ENCODE measurements at places on chromosomes 4 and X. TPM values are rescaled to one million over a fixed set of nuclear protein-coding genes. Genes with fewer than 3 reads are reported as not detected.

Gene SHISA3
- total RNA-seq = 0.42 TPM

Gene SOD3
- not detected for total RNA-seq

DNA sequence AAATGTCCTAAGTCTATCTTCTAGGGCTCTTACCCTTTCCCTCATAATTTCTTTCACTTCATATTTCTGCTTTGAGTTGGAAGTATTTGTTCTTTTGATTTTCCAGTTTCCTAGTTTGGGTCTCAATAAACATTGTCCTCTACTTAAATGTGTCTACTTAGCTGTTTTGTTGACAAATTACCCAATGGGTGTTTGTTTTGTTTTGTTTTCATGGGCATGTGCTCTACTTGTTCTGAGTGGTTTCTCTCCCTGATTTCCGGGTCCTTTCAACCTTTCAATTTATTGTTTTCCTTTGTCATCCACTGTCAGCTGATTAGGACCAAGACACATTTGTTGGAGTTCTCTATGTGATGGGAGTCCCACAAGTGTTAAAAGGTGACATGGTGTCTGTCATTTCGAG is 1181.4 kb downstream of the RPA4 start:
- DNase-seq = no peak
- H3K27me3 ChIP-seq = no peaks in the 10 kb centered on the region
- H3K36me3 ChIP-seq = no peaks in the 10 kb centered on the region

GRCh38 chr4:53012738-53013137 is 150.6 kb downstream of the RASL11B start:
- no peak overlapping the region for H3K27ac ChIP-seq
- DNase-seq = no peak
- H3K4me3 ChIP-seq = no peak overlapping the region
- H3K36me3 ChIP-seq = no peaks in the 10 kb centered on the region
- H3K4me1 ChIP-seq = peaks cover 11% of the 10 kb centered on the region
- no peaks in the 10 kb centered on the region for H3K27me3 ChIP-seq

DNA sequence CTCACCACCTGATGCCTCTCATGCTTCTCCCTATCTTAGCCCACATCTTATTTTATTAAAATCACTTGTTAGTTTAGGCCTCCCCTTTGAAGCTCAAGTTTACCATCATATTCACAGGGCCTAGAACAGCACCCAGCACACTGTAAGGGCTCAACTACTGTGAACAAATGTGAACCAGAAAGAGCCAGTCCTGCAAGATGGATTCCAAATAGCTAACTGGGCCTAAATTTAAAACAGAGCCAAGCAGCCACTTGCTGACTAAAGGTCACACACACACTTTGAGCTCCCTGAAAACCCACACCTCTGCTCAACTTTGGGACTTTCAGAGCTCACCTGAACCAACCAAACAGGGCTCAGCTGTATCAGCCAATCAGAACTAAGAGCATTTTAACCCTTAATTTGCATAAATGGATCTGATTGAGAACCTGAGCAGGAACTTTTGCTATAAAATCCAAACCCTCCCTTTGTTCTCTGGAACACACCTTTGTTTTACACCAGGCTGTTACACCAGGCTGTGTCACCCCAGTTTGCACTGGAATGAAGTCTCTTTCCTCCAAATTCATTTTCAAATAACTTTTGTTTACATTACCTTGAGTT is 62.1 kb upstream of the EXOC1L start:
- peaks cover 21% of the 10 kb centered on the region for H3K4me1 ChIP-seq
- no peak for DNase-seq
- H3K36me3 ChIP-seq = no peaks in the 10 kb centered on the region
- no peaks in the 10 kb centered on the region for H3K27me3 ChIP-seq
- H3K4me3 ChIP-seq = no peak overlapping the region
- H3K27ac ChIP-seq = no peak overlapping the region
